Activated naive CD4-positive, alpha-beta T cell (primary cell): ENCODE measurements at places on chromosomes 11 and 22.

GRCh38 chr11:129252621-129253020, 60.5 kb upstream of the ARHGAP32 start:
- no peak for DNase-seq

- no peak for DNase-seq
These were observed 11.8 kb downstream of the ABTB2 start for GRCh38 chr11:34345991-34346480.

GRCh38 chr11:70097783-70098563, 19.9 kb downstream of the ANO1 start:
- no peak for DNase-seq

- no peak for DNase-seq
These were observed 8.9 kb downstream of the RIBC2 start for GRCh38 chr22:45422237-45422983.

- DNase-seq: no peak
These were observed 39.7 kb downstream of the USP35 start for GRCh38 chr11:78228467-78228866.

GRCh38 chr22:34702279-34702678, 363.7 kb upstream of the ISX start:
- DNase-seq: no peak

DNA sequence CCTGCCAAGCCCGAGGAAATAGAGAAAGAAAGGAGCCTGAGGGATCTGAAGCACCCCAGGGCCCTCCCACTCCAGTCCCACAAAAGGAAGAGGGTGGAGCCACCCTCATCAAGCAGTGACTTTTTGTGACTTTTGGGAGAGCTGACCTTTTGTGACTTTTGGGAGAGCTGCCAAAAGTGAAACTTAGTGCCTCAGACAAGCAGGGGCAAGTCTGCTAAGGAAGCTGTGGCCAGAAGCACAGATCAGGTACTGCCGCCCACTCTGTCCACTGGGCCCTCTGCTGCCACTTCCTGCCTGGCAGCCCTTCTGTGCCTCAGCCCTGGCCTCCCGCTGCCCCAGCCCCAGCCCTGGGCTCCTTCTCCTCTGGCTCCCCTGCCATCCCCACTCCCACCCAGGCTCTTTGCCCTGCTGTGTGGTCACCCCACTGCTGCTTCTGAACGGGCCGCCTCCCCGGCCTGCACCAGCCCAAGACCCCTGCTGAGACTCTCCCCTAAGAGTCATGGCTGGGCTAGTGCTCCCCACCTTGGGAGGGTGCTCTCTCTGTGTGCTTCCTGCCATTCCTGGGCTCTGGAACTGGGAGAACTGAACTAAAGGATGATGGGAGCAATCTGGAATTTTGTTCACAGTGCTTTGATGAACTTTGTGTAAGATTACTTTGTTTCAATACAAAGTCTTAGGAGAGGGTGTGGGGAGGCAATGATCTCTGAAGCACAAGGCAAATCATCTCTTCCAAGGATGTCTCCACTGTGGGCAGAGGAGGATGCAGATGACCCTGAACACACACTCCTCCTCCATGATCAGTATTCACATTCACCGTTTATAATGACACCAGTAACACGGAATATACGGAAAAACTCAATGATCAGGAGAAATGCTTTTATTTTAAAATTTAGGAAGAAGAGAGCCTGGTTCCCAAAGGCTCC, at the start of gene APOBEC3H:
Gene APOBEC3H, plus strand, starts transcription at position 147 of the 923 bp plus-strand sequence. CDS start 3,035 bp downstream, outside the sequence.
- DNase-seq: no peak

DNA sequence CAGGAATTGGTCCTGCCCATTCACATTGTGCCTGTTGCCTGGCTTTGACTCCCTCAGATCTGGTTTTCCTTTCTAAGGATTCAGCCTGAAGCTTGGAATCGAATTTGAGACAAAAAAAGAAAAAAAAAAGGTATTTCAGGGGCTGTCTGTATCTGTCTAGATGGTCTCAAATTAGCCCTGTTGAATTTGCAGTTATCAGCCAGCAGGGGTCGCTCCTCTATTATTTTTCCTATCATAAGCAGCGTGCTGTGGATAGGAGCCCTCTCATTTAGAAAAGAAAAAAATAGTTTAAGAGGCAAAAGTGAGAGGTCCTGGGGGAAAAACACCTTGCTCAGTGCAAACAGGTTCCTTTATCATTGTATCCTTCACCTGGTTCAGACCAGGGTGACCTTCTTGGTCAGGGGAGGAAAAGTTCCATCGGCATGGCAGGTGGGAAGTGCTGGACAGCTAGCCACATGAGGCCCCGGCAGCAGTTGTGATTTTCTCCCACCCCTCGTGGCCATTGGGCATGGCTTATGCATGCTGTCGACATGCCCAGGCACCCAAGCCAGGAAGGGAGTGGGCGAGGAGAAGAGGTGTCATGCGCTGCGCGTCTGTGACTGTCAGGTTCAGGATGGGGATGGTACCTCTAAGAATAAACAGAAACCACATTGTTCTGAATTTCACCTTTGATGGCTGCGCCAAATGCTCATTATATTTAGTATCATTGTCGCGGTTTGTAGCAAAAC, 13.1 kb downstream of the OR5AK2 start:
- DNase-seq: no peak

GRCh38 chr11:35949242-35949641, 5.4 kb downstream of the LDLRAD3 start:
- DNase-seq: no peak

GRCh38 chr11:106495046-106495445, 417.6 kb downstream of the AASDHPPT start:
- DNase-seq: no peak

GRCh38 chr11:7892840-7893254, 38.2 kb downstream of the OR10A6 start:
- no peak for DNase-seq

- no peak for DNase-seq
These were observed 802 bp downstream of the KBTBD3 start for GRCh38 chr11:106076171-106076918.

- no peak for DNase-seq
These were observed 122.7 kb downstream of the EFCAB6 start for GRCh38 chr22:43689356-43689755.

DNA sequence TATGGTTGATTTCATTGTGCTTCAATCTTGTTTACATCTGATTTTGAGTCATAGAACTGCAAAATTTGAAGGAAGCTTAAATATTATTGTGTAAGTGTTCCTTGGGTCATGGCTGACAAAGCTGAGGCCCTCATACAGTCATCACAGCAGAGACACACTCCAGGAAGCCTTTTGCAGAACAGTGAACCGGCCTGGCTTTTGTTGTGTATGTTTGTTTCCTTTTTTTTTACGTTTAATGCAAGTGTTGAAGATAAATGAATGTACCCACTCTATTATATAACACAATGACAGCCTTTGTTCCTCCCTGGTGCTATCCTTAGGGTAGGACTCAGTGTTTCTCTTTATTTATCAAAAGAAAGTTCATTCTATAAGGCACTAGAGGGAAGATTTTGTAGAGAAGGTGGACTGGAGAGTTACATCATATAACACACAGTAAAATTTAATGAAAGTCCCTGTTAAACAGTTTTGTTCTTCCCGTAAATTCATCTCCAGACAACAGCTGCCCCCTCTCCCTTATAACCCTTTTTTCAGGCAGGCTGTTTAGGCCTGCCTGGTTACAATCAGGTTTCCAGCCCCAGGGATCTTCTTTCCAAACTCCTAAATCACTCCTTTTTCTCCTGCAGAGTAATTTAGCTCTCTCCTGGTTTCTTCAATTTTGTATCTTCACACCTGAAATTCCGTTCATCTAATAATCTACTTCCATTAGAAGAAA, 34.3 kb upstream of the CSTF3 start:
- no peak for DNase-seq

DNA sequence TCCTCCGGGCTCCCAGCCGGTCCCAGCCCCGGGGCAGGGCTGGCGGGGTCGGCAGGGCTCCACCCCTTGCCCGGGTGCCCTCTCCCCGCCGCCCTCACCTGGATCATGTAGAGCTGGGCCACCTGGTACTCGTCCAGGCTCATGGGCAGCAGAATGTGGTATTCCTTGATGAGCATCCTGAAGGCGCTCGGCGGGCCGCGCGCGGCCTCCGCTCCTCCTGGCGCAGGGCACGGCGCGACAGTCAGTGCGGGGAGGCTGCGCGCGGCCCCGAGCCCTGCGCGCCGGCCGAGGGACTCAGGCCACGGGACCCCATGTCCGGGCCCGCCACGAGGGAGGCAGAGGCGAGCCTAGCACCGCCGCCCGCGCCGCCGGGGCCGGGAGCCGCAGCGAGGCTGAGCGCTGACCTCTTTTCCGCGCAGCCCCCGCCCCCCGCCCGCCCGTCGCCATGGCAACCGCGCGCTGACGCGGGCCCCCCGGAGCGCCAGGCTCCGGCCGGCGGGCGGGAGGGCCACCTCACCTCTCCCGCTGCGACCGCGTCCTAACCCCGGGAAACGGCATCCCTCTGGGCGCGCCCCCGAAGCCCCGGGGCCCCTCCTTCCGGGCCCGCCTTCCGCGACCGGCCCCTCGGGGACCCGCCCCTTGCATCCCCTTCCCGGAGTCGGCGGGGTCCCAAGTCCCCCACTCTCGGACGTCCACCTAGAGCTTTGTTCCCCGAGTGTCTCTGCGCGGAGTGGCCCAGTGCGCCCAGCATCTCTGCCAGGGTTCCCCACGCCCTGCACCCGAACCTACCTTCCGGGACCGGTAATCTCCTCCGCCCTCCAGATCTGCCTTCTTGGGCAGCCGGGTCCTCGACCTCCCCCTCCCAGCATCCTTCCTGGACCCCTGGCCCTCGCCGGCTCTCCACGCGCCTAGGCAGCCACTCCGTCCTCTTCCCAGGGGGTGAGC, 886 bp downstream of the PITPNM1 start:
- DNase-seq: no peak

GRCh38 chr11:30735946-30736345, 149.8 kb upstream of the MPPED2 start:
- no peak for DNase-seq

- no peak for DNase-seq
These were observed 3.5 kb downstream of the PLXNB2 start for GRCh38 chr22:50303848-50304527.

- DNase-seq: peak; percentile 45
These were observed 449 bp upstream of the TOM1 start for GRCh38 chr22:35299217-35299672.

- no peak for DNase-seq
These were observed 16.7 kb downstream of the ATG2A start for GRCh38 chr11:64900263-64900678.

DNA sequence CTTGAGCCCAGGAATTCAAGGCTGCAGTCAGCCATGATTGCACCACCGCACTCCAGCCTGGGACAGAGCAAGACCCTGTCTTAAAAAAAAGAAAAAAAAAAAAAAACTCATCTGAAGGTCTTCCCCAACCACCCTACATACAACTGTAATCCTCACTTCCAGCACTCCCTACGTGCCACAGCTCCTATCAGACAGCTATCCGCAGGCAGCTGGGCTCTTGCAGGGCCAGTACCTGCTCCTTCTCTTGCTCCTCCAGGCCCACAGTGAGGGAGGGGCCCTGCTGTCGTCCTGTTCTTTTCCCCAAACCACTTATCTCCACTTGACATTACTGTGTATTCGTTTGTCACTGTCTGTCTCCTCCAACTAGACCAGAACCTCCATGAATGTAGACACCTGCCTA, 156.1 kb upstream of the NECTIN1 start:
- no peak for DNase-seq

GRCh38 chr22:47006433-47006832, 244.0 kb downstream of the TBC1D22A start:
- DNase-seq: no peak

GRCh38 chr11:94184846-94185245, 56.2 kb downstream of the PANX1 start:
- DNase-seq: no peak

DNA sequence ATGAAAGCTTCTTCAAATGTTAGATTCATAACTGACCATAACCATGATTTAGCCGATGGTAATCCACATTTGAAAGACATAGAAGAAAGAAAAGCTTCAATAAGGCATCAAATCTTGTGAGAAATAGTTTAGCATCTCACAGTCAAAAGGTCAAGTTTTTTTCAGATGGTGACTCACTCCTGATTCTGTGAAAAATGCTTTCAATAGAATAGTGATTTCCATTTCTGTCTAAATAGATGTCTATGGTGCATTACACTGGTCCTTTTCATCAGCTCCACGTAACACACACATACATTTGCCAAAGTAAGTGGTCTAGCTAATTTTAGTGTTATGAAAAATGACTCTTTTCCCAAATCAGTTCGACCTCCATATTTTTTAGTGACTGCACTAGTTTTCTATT, 139.2 kb downstream of the LRRC4C start:
- DNase-seq: no peak

- no peak for DNase-seq
These were observed 16.9 kb downstream of the IL18BP start for GRCh38 chr11:72015511-72016061.

- no peak for DNase-seq
These were observed 1.0 kb downstream of the SYT12 start for GRCh38 chr11:67023957-67024353.

- DNase-seq: no peak
These were observed 4.9 kb downstream of the MRPL48 start for GRCh38 chr11:73792584-73792983.

DNA sequence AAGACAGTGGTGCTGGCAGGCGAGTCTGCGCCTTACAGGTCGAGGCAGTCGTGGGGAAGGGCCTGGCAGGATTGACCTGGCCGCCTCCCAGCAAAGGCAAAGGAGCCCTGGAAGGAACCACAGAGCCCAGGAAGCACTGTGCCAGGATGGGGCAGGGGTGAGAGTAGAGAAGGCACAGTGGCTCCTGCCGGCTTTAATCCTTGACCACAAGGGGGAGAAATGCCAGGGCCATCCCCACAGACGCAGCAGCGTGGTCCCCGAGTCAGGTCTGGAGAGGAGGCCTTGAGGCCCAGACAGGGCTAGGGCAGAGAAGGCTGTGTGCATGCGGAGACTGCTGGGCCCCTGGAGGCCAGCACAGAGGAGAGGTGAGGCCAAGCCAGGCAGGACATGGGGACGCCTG, 9.9 kb upstream of the NDUFS8 start:
- DNase-seq: no peak

- DNase-seq: no peak
These were observed 128.8 kb downstream of the SGSM3 start for GRCh38 chr22:40499209-40499623.

DNA sequence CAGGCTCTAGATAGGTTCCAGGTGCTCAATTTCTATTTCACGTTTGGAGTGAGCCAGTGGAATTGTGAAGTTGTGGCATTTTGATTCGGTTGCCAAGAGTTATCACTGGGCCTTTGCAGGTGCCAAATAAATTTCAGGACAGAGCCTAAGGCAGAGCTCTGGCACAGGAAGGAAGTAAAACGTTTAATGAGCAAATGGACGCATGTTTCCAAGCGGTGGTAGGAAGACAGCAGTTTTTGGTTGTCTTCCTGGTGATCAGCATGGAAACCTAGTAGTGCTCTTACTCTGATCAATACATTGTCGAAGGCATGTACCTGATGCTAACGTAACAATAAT, 452 bp downstream of the BIRC3 start:
- no peak for DNase-seq

GRCh38 chr11:92854952-92855351, 114.5 kb upstream of the MTNR1B start:
- no peak for DNase-seq
